ENCODE measurements at places on chromosomes 6 and 20. TPM values are rescaled to one million over a fixed set of nuclear protein-coding genes. Genes with fewer than 3 reads are reported as not detected.

Gene HLA-DRA
- polyA plus RNA-seq: 2.0 TPM

Gene ZNF322
- 15.9 TPM for polyA plus RNA-seq

Gene MAP1LC3A
- 83.1 TPM for polyA plus RNA-seq

Gene HLA-DMB
- not detected for polyA plus RNA-seq

Gene OVOL2
- polyA plus RNA-seq: not detected

Gene NOX3
- not detected for polyA plus RNA-seq

Gene SPTLC3
- polyA plus RNA-seq: 1.4 TPM

Gene SLC35F1
- not detected for polyA plus RNA-seq

Gene KCNQ5
- 5.7 TPM for polyA plus RNA-seq

Gene SCUBE3
- polyA plus RNA-seq: 24.0 TPM

Gene TXLNB
- 0.23 TPM for polyA plus RNA-seq

Gene SLC22A3
- not detected for polyA plus RNA-seq

Gene SNAP25
- 0.09 TPM for polyA plus RNA-seq

Gene DEK
- 108 TPM for polyA plus RNA-seq

Gene ADGRF4
- not detected for polyA plus RNA-seq

Gene CDSN
- not detected for polyA plus RNA-seq

Gene BEND6
- polyA plus RNA-seq: 25.1 TPM

Gene NNAT
- 0.90 TPM for polyA plus RNA-seq

Gene C20orf202
- not detected for polyA plus RNA-seq

Gene NFATC2
- 0.14 TPM for polyA plus RNA-seq

All from GM23248 (cell line).